ENCODE measurements at places on chromosomes 11 and 22.

DNA sequence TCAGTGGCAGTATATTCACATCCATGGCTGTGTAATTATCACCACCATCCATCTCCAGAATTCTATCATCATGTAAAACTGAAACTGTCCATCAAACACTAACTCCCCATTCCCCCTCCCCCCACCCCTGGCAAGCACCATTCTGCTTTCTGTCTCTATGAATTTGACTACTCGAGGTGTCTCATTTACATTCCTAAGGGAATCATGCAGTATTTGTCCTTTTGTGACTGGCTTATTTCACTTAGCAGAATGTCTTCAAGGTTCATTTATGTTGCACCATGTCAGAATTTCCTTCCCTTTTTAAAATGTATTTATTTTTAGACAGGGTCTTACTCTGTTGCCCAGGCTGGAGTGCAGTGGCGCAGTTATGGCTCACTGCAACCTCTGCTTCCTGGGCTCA, 20.3 kb downstream of the DERL3 start:
- no peak for DNase-seq

- DNase-seq, result no peak
These were observed 70.6 kb downstream of the PRMT3 start for GRCh38 chr11:20457934-20458680.

- DNase-seq, result no peak
These were observed 28.0 kb downstream of the TPST2 start for GRCh38 chr22:26561756-26562417.

- no peak for DNase-seq
These were observed 13.0 kb downstream of the TUB start for GRCh38 chr11:8093931-8094575.

Data from GM12864 (cell line).